ENCODE measurements at places on chromosomes 7 and 10. TPM values are rescaled to one million over a fixed set of nuclear protein-coding genes. Genes with fewer than 3 reads are reported as not detected.

FGFR2 gene
- total RNA-seq, result 0.19 TPM

ADCY1 gene
- 2.5 TPM for total RNA-seq

CPVL gene
- total RNA-seq, result 0.53 TPM

IMPDH1 gene
- total RNA-seq, result 150 TPM

TAC1 gene
- total RNA-seq, result not detected

VPS37D gene
- 4.7 TPM for total RNA-seq

DEPP1 gene
- total RNA-seq, result 3.4 TPM

CFAP70 gene
- total RNA-seq, result 0.17 TPM

CYP3A7 gene
- total RNA-seq, result 0.05 TPM
